NCI-H1048 (cell line): ENCODE measurements at places on chromosomes 13 and 19.

DNA sequence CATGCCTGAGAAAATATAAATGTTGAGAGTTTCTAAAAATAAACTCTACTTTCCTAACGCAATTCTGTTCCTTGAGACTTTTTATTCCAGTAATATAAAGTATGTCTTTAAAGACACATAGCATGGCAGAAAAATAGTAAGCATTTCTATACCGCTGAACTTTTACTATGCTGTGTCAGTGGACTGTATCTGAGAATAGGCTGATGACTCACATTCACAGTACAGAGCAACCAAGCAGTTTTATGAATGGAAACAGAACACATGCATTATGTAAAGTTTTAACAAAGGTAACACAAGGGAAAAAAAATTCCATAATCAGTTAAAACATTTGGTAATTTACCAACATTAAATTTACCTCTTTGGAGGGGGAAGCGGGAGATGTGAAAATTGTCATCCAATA is 38.4 kb downstream of the ZDHHC20 start:
- no peak for DNase-seq

DNA sequence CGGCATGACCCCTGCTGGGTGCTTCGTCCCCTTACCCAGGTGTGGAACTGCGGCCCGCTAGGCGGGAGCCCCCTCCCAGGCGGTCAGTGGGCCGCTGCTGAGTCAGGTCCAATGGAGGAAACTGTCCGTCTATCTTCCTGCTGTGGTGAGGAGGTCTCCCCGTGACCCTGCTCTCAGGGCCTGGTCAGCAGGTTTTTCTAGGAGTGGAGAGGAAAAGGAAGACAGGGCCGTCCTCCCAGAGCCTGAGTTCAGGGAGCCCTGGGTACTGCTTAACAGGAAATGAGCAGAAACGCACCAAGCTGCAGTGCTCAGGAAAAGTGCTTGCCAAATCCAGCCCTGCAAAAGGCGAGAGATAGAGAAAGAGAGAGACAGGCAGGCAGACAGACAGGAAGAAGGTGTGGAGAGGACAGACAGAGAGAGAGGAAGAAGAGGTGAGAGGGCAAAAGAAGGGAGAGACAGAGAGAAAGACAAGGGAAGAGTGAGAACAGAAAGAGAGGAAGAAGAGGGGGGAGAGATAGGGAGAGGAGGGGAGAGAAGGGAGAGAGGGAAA is 10.3 kb downstream of the SH3GL1 start:
- DNase-seq, result no peak

GRCh38 chr13:101415358-101416174 is 742 bp downstream of the NALCN start:
- DNase-seq, result no peak

GRCh38 chr13:24861617-24862362 is 97.8 kb downstream of the RNF17 start:
- DNase-seq, result no peak

DNA sequence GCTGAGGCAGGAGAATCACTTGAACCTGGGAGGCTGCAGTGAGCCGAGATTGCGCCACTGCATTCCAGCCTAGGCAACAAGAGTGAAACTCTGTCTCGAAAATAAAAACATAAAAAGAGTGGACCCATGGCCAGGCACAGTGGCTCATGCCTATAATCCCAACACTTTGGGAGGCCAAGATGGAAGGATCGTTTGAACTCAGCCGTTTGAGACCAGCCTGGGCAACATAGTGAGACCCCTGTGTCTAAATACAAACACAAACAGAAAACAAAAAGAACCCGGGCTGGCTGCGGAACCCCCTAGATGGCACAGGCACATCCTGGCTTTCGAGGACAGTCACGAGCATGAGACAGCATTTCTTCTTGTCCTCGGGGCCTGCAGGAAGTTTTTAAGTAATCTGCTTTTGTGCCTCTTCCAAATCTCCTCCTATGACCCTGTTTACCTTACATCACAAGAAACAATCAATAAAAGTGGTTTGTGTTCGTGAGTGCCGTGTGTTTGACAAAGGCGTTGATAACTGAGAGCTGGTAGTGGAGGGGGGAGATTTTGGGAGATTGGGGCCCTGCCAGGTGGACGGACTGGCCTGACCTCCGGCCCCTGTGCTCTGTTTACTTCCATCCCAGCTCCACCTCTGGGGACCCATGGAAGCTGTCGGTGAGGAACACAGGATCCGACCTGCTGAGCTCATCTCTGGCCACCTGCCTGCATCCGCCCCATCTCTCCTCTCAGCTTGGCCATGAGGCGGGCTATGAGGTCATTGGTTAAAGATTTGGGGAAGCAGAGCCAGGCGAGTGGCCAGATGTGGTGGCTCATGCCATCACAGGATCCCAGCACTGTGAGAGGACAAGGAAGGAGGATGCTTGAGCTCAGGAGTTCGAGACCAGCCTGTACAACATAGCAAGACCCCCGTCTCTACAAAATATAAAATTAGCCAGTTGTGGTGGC is 5.9 kb upstream of the GDF15 start:
- no peak for DNase-seq

DNA sequence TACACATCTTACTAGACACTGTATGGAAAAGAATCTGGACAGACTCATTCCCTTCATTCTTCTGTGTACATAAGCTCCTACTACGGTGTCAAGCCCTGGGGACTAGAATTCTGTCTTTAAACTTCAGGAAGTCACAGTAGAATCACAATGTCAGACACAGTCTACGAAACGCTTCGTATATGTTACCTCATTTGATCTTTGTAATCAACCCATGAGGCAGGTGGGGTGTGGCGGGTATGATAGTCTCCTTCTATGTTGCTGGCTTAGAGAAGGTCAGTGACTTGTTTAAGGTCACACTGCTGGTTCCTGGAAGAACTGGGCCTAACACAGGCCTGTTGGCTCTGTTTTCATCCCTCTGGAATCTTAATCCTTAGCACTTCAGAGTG is 32.2 kb upstream of the TPT1 start:
- DNase-seq, result no peak

GRCh38 chr19:45768984-45769782 is at the start of gene SIX5:
Gene SIX5 (minus strand): TSS chr19:45769252. CDS start chr19:45768844, 408 bp downstream.
- DNase-seq, result peak; percentile 90

DNA sequence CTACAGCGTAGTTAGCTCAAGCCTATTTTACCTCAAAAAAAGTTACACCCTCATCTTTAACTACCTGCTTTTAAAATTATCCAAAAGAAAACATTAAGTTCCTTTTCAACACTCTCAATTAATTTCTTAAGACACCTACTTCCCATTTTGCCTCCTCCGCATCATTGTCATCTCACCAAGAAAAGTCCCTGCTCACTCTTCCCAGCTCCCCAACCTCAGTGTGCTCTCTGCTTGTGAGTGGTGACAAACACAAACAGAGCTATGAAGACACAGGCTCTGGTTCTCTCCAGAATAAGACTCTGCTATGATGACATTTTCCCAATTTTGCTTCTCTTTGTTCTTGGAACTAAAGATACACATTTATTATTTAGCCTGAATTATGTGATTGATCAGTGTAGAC is 385.1 kb upstream of the HTR2A start:
- DNase-seq, result no peak

DNA sequence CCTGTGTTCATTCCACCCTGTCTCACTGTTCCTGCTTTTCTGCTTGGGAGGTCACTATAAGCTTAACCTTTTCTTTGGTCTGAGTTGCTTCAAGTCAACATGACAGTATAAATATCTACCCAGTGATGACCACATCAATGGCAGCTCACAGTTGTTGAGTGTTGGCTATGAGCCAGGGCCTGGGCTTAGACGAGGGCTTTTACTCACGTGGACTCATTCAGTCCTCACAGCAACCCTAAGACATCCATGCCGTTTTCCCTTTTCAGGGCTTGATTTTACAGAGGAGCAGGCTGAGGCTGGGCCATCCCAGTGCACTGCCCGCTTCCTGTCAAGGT is 10.2 kb upstream of the CCDC97 start:
- no peak for DNase-seq
